HCEC 1CT (cell line): ENCODE measurements at places on chromosomes 5 and 9.

DNA sequence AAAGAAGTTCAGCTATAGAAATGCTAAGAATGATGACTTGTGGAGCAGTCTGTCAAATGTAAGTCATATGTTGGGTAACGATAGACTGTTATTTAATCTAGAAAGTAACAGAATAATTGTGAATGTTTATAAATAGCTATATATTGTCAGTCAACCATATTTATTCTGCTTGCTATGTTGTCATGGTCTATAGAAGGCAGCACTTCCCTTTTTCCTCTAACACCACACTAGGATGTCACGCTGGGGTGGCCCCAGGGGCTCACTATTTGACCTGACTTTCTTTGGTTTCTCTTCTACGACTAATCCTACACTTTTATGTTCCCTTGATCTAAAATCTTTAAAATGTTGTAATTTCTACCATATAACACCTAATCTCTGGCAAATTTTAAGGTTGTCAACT lies 20.5 kb downstream of the ERAP2 start:
- no peak for DNase-seq

- DNase-seq: no peak
Measured at GRCh38 chr5:1746371-1747078, 53.1 kb downstream of the MRPL36 start.

GRCh38 chr5:175711031-175711430 lies 53.2 kb downstream of the HRH2 start:
- DNase-seq: no peak

GRCh38 chr5:135026645-135027265 lies 7.3 kb downstream of the PITX1 start:
- peak; percentile 40 for DNase-seq

DNA sequence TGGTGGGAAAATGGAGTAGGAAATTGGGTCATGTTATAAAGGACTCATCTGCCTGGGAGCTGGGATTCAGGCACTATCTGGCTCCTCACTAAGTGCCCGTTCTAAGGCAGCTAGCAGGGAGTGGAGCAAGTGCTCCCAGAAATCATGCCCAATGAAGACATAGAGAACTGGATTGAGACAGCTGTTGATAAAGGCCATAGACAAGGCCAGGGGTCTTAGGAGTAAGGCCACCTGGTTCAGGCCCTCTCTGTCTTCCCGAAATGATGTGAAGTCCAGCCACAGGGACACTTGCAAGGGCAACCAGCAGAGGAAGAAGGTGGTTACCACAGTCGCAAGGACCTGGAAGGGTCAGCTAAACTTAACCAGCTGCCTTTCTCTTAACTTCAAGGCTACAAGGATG lies 20.1 kb upstream of the SPINK1 start:
- DNase-seq: no peak

DNA sequence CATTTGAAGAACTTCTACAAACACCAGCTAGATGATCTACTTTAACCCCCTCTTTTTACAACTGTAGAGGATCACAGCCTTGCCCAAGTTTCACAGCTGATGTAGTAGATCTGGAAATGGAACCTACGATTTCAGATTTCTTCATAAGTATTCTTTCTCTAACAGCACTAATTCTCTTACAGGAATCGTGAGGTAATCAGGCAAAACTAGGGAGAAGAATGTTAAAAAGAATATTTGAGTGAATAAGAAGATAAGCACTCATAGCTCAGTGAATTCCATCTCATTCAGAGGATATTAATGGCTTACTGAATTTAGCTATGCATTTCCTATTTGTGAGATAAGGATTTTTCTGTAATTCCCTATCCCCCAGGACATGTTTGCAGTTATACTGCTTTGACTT lies 42.1 kb downstream of the NADK2 start:
- no peak for DNase-seq

DNA sequence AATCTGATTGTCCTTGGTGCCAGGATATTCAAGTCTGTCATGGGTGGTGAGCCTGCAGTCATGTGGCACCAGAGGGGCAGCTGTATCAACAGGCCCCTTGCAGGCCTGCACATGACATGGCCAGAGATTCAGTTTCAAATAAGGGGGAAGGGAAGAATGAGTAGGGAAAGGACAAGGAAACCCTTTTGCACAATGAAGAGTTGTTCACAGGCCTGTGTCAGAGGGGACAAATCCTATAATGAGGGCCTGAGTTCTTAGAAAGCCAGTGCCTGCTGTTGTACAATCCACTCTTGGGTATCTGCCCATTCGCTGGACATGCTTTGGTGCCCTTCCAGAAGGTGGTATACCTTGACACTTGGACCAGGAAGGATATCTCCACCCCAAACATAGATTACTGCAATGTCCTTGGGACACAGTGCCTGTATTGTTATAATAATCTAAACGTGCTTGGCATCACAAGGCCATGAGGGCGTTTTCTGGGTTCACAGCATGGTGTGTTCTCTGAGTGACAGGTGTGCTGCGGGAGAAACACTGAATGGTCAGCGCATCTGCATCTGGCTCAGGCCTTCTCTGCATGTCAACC lies 1.9 kb upstream of the TMEM171 start:
- DNase-seq: no peak

DNA sequence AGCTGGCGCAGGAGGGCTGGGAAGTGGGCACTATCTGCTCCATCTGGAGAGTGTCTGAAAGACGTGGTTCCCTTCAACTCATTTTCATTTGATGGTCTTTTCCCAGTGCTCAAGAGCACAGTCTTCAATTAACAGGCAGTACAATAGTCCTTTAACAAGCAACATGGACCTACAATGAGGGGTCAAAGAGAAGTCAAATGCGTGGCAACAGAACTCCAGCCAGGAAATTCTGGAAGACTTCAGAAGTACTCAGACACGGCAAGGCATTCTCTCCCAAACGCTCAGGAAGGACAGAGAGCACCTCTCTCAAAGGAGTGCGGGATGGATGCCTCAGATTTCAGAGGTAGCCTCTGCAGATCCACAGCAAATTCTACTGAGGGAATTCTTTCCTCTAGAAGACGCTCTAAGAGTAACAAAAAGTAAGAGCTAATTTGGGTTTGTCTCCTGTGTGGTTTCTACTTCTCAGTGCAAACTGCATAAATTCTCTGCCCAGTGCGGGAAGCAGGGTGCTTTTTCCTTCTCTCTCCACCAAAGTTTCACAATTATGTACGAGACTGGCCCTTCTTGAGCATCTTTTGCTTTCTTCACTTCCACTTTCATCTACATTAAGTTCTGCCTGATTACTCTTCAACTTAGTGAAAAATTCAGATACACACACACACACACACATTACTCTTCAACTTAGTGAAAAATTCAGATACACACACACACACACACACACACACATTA lies 56.4 kb downstream of the LHFPL2 start:
- no peak for DNase-seq

DNA sequence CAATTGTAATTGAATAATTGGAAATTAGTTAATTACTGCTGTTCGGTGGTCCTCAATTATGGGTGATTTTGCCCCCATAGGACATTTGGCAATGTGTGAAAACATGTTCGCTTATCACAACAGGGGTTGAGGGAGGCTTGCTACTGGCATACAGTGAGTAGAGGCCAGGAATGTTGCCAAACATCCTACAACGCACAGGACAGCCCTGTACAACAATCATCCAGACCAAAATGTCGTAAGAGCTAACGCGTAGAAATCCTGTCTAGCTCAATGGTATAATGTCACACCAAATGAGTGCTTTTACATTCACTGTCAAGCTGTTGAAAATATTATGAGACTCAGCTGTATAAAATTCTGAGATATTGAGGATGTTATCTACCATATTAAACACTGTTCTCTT lies 464.4 kb upstream of the TUSC1 start:
- no peak for DNase-seq
